ENCODE measurements at places on chromosomes 3 and 15.

DNA sequence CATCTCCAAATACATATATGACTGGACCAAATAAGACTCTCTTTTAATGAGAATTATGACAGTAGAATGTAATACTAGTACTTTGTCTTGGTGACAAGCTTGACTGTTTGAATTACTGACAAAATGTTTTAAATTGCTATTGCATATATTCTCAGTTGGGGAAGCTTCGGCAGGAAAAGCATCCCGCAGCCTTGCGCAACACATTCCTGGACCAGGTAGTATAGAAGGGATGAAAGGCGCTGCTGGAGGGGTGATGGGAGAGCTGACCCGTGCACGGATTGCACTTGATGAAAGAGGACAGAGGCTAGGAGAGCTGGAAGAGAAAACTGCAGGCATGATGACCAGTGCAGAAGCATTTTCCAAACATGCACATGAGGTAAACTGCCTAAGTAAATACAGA is 127.6 kb downstream of the POLQ start:
- DNase-seq = no peak

- no peak for DNase-seq
Measured at GRCh38 chr15:89177633-89178306, 43.6 kb downstream of the RLBP1 start.

- DNase-seq = no peak
Measured at GRCh38 chr15:47964229-47964628, 156.6 kb upstream of the SLC24A5 start.

GRCh38 chr3:173411375-173411973 is 13.9 kb downstream of the NLGN1 start:
- no peak for DNase-seq

- DNase-seq = no peak
Measured at GRCh38 chr15:98581715-98582114, 66.6 kb upstream of the IGF1R start.

DNA sequence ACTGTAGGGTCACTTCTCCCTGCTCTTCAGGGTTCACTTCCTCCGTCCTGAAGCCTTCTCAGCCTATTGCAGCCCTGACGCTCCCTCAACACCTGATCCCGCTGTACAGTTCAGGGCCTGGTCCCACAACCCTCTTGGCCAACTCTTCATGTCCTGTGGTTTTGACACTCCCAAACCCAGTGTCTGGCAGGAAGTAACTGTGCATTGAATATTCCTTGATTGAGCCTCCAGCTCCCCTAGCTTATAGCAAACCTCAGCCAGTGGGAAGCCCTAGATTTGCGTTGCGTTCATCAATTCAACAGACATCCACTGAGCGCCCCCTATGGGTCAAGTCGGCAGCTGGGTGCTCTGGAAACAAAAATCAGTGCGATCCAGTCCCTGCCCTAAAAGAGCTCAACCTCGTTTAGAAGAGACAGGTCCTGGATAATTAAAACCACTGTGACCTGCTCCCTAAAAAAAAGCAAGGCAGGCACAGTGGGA is 13.5 kb downstream of the UBAP1L start:
- DNase-seq = no peak

- DNase-seq = no peak
Measured at GRCh38 chr15:38054488-38054887, 120.0 kb downstream of the TMCO5A start.

- no peak for DNase-seq
Measured at GRCh38 chr3:150081084-150081483, 110.4 kb upstream of the PFN2 start.

- no peak for DNase-seq
Measured at GRCh38 chr15:26628879-26629529, 143.9 kb downstream of the GABRB3 start.

DNA sequence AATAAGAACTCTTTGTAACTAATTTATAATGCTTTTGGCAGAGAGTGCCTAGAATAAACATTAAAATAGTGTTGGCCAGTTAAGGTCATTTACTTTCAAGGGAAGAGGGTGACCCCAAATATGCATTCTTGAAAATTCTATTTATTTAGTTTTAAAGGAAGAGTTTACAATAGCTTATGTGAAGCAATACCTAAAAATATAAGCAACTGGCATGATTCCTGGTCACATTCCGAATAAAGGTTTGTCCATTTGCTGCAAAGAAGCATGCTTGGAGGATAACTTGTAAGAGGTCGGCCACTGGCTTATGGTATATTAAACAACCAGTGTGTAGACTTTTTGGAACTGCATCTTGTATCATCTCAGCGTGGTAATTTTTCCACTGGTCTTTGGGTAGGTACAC is 10.2 kb downstream of the MITF start:
- DNase-seq = no peak

DNA sequence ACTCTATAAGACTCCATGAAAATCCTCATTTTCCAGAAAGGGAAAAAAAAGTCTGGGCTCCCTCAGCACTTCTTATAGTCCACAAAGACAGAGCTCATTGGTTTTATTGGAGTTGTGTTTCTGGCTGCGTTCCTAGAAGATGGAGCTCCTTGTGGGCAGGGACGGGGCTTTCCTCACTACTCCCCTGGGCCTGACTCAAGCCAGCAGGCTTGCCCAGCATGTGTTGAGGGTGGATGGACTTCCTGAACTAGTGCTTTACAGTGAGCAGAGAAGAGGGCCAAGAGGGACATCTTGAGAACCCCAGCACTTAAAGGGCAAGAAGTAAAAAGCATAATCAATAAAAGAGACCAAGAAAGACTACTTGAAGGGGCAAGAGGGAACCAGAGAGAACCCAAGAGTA is 43.2 kb upstream of the EPHB1 start:
- no peak for DNase-seq

- no peak for DNase-seq
Measured at GRCh38 chr3:176120507-176120906, 1076.8 kb downstream of the TBL1XR1 start.

DNA sequence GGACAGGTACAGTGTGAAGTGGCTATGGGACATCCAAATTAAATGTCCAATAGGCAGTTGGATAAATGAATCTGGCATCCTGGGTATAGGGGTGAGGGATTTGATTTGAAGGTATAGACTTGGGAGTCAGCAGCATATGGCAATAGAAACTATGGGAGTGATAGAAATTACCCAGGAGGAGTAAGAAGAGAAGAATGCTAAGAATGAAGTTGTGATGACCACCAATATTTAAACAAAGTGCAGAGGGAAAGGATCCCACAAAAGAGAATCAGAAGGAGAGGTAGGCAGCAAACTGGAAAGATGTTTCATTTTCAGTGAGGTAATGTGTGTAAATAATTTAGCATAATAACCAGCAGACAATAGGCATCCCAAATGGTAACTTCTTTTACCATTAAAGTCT is 13.8 kb upstream of the MSL2 start:
- no peak for DNase-seq

GRCh38 chr3:38036906-38037305 is 2.1 kb upstream of the DLEC1 start:
- DNase-seq = no peak

GRCh38 chr3:146148468-146148931 is 12.5 kb downstream of the PLOD2 start:
- DNase-seq = no peak

Measured in cortex of kidney (tissue), 1 donor.